Stimulated activated CD8-positive, alpha-beta memory T cell treated with anti-CD3 and anti-CD28 coated beads, Interleukin-2, amount 100 ng/mL, for 48 hours (primary cell): ENCODE measurements at places on chromosomes 12 and 14.

DNA sequence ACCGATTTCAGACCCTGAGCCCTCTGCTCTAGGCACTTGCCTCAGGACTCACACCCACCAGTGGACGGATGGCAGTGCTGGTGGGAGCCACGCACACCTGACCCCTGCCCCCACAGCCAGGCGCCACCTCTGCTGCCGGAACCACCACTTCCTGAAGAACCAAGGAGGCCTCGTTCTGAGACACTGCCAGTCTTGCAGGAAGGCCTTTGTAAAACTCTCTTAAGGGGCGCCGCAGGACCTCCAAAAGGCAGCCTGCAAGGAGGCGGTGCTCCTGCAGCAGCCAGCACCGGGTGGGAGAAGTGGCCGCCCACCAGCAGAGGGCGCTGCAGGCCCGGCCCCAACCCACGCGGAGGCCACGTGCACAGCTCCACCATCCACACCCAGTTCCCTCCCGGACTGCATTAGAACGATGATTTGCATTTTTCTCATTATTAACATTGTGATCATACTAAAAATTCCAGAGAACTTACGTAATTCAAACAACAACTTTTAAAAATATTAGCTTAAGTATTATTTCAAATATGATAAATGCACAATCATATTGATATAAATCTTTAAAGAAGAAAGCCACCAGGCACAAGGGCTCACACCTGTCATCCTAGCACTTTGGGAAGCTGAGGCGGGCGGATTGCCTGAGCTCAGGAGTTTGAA is 12.8 kb downstream of the STX2 start:
- peak; percentile 68 for DNase-seq

DNA sequence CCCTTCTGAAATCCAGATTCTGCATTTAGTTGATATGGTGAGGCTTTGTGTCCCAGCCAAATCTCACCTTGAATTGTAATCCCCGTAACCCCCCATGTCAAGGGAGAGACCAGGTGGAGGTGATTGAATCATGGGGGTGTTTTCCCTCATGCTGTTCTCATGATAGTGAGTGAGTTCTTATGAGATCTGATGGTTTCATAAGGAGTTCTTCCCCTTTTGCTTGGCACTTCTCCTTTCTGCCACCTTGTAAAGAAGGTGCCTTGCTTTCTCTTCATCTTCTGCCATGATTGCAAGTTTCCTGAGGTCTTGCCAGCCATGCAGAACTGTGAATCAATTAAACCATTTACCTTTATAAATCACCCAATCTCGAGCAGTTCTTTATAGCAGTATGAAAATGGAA is 23.1 kb upstream of the C12orf42 start:
- no peak for DNase-seq

- DNase-seq, result no peak
Observed at GRCh38 chr14:92407410-92407809, 84.4 kb downstream of the SLC24A4 start.

DNA sequence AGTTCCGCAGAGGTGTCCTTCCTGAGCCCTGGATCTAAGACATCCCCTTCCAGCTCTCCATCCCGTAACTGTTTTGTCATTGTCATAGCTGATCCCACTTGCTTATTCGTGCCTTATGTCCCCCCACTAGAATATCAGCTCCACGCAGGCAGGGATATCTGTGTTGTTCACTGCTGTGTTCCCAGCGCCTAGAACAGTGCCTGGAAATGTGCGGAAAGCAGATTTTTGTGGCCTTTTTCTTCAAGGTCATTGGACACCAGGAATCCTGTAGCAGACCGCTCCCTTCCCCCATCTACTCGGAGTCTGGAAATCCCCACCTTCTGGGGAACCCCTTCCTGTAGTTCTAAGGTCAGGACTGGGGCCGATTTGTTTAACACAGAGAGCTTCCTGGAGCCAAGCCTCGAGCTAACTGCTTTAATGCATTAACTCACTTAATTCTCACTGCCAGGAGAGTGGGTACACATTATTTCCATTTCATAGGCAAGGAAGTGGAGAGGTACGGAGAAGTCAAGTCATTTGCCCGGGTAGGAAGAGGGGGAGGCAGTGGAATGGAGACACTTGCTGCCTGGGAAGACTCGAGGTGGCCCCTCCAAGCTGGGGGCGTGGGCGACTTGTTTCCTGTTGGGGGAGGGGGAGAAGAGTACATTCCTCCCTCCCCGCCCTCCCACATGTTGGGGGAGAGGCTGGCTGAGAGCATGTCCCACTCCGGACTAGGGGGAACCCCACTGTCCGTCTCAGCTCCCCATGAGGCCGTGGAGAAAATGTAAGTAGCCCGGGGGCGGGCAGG is 1.2 kb upstream of the SH2B3 start:
- DNase-seq, result peak; percentile 68

DNA sequence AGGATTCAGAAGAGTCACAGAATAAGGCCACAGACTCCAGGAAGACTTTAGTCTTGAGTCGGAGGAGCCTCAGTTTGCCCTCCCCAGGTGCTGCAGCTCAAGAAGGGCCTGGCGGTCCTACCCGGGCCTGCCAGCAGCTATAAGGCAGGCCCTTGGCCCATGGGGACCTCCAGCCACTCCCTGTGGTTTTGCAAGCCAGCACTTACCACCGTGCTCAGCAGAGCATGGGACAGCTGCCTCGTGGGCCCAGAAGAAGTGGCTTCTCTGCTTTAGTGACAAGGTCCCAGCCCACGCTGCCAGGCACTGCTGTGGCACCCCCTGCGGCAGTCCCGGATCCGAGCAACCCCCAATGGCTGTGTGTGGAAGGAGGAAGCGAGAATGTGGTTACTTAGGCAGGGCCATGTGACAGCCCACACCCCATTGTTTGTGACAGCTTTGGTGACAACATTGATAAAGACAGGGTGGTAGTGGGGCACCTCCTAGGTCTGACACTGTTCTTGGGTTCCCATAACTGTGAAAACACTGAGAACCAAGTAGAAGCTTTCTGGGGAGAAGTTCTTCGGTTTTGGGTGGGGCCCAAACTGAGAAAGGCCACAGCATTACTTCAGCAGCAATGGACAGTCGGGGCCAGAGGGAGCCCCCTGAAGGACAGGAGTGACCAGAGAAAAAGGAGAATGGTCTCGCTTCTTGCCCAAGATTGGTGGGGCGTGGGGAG is at the start of gene SELPLG:
SELPLG (minus strand) TSS at position 361 of the 715 bp plus-strand sequence. CDS start 9,587 bp downstream, outside the sequence.
- peak; percentile 78 for DNase-seq

GRCh38 chr12:93091886-93092648 is 163.0 kb upstream of the EEA1 start:
- DNase-seq, result no peak

GRCh38 chr12:90048918-90049317 is 340.3 kb upstream of the ATP2B1 start:
- no peak for DNase-seq

GRCh38 chr14:50736932-50737419 is 68.9 kb upstream of the SAV1 start:
- DNase-seq, result peak; percentile 10

DNA sequence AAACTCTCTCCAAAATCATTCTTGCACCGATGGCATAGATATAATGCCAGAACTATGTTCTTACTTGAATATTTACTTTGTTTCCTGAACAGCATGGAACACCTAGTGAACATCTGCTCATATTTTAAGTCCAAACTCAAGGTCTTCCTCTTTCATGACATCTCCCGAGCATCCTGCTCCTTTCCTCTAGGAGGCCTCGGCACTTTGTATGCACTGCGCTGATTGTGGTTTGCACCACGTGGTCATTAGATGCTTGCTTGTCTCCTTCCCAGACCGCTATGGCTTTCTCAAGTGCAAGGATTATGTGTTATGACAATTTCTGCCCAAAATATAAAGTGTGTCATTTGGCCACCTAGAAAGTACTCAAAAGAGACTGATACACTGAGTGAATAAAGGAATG is 912.0 kb downstream of the GALC start:
- DNase-seq, result no peak

DNA sequence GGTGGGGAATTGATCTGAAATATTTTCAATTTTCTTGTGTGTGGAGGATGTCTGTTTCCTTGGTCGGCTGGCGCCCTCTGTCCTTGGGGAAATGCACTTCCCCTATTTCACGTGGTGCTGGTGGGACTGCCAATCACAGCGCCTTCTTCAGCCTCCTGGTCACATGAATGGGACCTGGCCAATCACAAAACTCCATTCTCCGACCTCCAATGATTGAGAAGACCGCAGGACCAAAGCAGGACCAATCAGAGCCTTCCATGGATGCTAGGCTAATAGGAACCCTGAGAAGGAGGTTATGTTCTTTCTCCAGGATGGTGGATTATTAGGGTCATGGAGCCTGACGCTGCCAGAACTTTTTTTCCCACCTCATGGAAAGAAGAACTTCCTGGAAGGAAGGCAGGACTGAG is 188.7 kb downstream of the TTC8 start:
- no peak for DNase-seq

GRCh38 chr12:48145981-48146380 is 11.3 kb downstream of the ASB8 start:
- DNase-seq, result no peak

DNA sequence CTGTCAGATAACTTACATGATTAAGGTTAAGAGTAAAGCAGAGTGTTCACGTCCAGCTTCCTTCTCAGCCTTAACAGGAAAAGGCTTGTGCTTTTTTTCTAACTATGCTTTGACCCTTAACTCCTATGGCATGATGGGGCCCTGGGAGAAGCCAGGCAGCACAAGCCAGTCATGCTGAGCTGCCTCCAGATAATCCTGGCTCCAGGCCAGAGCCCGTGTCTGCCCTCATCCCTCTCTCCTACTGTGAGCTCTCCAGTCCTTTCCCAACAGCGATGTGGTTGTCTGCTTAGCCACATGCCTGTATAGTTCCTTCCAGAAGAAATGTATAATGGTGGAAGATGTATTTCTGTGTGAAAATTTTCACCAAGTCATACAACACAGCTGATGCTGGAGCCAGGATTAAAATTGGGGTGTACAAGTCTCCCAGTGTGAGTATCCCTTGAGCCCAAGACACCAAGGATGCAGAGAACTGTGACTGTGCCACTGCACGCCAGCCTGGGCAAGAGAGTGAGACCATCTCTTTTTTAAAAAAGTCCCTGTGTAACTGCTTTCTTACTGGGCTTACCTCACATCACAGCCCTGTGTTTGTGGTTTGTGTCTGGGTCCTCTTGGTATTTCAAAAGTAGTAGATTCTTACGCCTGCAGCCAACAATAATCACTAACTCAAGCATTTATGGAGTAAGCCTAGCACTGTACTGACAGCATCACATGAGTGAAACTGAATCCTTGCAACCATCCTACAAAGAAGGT is 7.9 kb upstream of the ITFG2 start:
- DNase-seq, result no peak

DNA sequence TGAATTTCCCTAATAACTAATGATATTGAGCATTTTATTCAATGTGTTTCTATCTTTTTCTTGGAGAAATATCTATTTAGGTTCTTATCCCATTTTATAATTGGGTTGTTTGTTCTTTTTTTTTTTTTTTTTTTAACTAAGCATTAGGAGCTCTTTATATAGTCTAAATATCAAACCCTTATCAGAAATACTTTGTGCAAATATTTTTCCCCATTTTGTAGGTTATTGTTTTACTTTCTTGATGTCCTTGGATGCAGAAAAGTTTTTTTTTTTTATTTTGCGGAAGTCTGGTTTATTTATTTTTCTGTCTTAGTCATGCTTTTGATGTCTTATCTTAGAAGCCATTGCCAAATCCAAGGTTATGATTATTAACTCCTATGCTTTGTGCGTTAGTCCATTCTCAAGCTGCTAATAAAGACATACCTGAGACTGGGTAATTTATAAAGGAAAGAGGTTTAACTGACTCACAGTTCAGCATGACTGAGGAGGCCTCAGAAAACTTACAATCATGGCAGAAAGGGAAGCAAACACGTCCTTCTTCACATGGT is 434.3 kb upstream of the TBX3 start:
- no peak for DNase-seq

- no peak for DNase-seq
Observed at GRCh38 chr12:118813778-118814357, 167.5 kb upstream of the SRRM4 start.

- DNase-seq, result no peak
Observed at GRCh38 chr12:56721216-56721615, 3.9 kb downstream of the NACA start.

DNA sequence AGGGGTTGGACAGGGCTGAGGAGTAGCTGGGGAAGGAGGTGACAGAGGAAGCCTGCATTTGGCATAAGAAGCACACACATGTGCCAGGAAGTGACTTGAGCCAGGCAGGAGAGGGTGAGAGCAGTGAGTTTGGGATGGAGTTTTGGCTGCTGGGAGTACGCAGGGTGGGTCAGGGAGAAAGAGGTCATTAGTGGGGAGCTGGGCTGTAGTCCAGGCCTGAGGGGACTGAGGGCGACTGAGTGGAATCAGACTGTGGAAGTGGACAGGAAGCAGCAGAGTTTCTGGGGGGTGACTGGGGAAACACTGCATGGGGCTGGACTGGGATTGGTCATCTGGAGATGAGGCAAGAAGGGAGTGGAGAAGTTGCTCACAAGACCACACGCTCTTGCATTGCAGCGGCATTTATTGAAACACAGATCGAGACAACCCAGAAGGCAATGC is 7.6 kb downstream of the KRT85 start:
- no peak for DNase-seq

GRCh38 chr12:96743606-96744005 is 163.5 kb upstream of the NEDD1 start:
- DNase-seq, result no peak

GRCh38 chr12:6312529-6313325 is 2.2 kb downstream of the PLEKHG6 start:
- DNase-seq, result no peak

- DNase-seq, result no peak
Observed at GRCh38 chr14:103007555-103007954, 49.8 kb downstream of the CDC42BPB start.

- DNase-seq, result no peak
Observed at GRCh38 chr12:19458733-19459132, 19.4 kb downstream of the AEBP2 start.

DNA sequence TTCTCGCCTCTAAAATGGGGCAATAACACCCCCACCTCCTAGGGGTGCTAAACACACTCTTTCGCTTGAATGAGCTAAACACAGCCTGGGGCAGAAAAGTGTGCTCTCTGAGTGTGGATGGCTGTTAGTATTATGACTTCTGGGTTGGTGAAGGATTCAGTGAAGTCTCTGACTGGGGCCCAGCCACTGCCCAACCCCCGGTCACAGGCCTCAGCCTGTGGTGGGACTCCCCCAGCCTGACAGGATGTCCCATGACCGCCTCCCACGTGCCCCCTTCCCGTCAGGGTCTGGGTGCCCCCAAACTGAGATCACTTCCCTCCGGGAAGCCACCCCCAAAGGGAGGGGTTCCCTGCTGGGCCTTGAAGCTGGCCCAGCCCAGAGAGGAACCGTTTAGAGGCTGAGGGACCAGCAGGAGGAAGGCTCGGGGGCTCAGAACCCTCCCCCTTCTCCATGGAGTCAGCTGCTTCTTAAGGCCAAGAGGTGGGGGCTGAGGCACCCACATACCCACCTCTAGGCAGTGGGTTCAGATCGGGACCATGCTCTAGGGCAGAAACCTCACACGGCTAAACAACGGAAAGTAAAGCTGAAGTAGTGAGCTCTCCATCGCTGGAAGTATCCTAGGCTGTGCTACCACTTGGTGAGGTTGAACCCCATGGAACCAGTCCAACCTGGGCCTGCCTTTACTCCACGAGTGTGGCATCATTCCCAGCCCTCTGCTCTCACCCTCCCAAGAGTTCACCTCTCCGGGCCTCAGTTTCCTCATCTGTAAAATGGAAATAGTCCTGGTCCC is 13.8 kb downstream of the DTX1 start:
- DNase-seq, result peak; percentile 47

- DNase-seq, result no peak
Observed at GRCh38 chr12:10397296-10397695, 7.5 kb upstream of the KLRK1 start.

GRCh38 chr14:90809530-90810312 is 6.5 kb downstream of the TTC7B start:
- no peak for DNase-seq

GRCh38 chr12:58026426-58026825 is 85.1 kb downstream of the ATP23 start:
- no peak for DNase-seq

GRCh38 chr12:111063295-111064026 is 143.1 kb upstream of the MYL2 start:
- DNase-seq, result no peak
